GM20000 (cell line): ENCODE measurements at places on chromosomes 13 and 19.

DNA sequence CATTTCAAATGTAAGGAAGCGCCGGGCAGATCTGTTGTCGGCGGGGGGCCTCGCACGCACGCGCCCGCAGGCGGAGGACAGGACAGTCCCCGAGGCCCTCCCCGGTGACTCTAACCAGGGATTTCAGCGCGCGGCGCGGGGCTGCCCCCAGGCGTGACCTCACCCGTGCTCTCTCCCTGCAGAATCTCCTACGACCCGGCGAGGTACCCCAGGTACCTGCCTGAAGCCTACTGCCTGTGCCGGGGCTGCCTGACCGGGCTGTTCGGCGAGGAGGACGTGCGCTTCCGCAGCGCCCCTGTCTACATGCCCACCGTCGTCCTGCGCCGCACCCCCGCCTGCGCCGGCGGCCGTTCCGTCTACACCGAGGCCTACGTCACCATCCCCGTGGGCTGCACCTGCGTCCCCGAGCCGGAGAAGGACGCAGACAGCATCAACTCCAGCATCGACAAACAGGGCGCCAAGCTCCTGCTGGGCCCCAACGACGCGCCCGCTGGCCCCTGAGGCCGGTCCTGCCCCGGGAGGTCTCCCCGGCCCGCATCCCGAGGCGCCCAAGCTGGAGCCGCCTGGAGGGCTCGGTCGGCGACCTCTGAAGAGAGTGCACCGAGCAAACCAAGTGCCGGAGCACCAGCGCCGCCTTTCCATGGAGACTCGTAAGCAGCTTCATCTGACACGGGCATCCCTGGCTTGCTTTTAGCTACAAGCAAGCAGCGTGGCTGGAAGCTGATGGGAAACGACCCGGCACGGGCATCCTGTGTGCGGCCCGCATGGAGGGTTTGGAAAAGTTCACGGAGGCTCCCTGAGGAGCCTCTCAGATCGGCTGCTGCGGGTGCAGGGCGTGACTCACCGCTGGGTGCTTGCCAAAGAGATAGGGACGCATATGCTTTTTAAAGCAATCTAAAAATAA is 18.2 kb downstream of the IL17D start:
- DNase-seq = no peak

DNA sequence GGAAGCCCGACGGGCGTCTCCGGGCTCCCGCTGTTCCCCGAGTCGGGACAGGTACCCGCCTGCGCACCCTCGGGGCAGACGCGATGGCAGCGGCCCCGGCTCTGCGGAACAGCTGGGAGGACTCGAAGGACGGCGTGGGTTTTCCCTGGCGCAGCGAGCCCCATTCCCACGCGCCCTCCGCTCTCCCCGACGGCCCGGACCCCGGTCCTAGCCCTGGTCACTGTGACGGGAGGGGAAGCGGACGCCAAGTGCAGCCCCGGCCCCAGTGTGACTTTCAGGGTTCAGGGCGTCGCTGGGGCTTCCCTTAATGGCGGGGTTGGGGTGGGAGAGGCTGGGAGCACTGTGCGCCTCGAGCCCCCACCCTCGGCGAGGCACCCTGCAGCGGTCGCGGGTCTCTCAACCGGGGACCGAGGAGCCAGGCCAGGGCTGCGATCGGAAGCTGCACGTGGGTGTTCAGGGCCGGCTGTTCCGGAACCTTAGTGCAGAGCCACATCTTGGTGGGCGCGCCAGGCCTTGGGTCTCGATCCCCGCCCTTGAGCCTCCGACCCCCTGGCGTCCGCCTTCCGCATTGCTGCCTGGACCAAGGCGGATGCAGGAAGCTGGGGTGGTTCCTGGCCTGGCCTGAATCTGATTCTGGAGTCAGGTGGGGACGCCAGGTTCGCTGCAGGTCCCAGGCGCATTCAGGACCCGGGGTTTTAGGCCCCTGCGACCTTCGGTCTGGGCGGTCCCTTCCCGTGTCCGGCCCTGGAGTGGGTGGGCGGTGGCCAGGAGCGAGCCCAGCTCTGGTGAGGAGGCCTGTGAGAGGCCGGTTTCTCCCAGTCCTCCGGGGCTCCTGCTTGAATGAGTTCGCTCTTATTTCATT is 3.5 kb downstream of the LGALS7B start:
- DNase-seq = peak; percentile 77

- DNase-seq = peak; percentile 85
These were observed 14.1 kb downstream of the SHANK1 start for GRCh38 chr19:50705422-50706019.

GRCh38 chr13:31060220-31060619 is 101.5 kb downstream of the HSPH1 start:
- no peak for DNase-seq

- peak; percentile 9 for DNase-seq
These were observed 12.0 kb downstream of the LPAR6 start for GRCh38 chr13:48400850-48401291.
